CD4-positive, alpha-beta T cell treated with Interleukin-12 subunit alpha and Interleukin-12 subunit beta, for 1 hour (primary cell): ENCODE measurements at places on chromosomes 3 and 15.
A peak's percentile ranks its signal among the peaks of the same experiment; 100 is the strongest.

GRCh38 chr3:72738752-72739530 lies 109.3 kb downstream of the SHQ1 start:
- peak; percentile 76 for DNase-seq

GRCh38 chr15:68508485-68509189 lies 70.2 kb upstream of the CORO2B start:
- no peak for DNase-seq

DNA sequence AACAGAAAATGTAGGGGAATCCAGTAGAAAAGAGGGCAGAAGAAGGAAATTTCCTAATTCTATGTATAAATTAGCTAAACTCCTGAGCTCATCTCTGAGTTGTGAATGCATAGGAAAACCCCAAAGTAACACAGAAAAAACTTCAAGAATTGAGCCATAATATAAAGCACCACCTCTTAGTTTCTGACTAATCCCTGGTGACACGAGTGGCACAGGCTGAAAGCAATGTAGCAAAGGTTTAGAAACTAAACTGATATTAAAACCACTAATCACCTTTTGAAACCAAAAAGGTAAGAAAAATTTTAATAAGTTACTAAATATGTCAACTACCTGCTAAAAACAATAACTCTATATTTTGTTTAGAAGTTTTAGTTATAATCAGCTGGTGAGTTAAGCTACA lies 255.6 kb upstream of the NECTIN3 start:
- DNase-seq = no peak

- peak; percentile 22 for DNase-seq
Measured at GRCh38 chr3:100634493-100635272, 25.3 kb downstream of the ADGRG7 start.

DNA sequence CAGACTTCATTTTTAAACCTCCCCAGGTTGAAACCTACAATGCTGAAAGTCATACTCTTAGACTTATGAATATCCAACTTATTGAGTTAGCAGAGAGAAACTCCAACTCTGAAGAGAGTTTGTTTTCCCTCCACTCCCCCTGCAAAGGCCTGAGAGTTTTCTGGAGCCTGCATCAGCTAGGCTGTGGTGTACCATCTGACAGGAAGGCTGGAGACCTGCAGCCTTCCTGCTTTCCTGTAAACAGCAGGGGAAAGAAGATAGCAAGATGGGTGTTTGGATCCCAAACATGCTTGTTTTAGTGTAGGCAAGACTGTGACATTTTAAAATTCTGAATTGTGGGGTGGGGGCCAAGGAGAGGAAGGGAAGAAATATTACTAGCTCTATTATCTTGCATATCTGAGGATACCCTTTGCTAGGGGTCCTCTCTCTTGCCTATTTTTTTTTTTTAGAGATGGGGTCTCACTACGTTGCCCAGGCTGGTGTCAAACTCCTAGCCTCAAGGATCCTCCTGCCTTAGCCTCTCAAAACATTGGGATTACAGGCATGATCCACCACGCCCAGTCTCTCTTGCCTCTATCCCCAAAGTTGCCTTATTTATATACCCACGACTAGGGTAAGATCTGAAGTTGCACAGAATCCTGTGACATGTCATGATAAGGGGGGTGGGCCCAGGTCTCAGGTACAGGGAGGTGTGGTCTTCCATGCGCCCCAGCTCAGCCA lies 51.0 kb upstream of the USP3 start:
- DNase-seq = no peak

- DNase-seq = no peak
Measured at GRCh38 chr3:143092191-143092590, 27.4 kb upstream of the CHST2 start.
